ENCODE measurements at places on chromosomes 13 and 19.

- no peak for DNase-seq
These were observed 1.9 kb downstream of the NAPA start for GRCh38 chr19:47512948-47513319.

GRCh38 chr13:25468325-25469168 lies 96.8 kb downstream of the ATP8A2 start:
- DNase-seq: no peak

GRCh38 chr13:104414771-104415170 lies 1348.6 kb upstream of the SLC10A2 start:
- no peak for DNase-seq

- DNase-seq: no peak
These were observed 4.4 kb upstream of the C3 start for GRCh38 chr19:6724631-6725492.

DNA sequence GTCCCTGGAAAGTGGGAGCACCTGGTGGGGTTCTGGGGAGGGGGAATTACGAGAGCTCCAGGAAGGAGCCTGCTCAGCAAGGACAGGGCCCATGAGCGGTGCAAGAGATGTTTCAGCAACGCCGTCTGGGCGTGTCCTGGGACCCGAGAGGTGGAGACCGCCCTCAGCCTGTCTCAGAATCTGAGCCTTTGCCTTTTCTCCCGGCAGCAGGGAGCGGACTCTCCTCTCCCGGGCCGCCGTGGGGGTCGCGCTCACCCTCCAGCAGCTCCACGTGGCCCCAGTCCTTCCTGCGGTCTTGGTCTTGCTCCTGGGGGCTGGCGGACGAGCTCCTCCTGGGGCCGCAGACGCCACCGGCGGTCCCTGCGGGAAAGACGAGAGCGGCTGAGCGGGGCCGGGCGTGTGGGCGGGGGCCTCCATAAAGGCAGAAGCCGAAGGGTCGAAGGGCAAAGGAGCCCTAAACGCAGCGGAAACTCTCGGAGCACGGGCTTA lies 714 bp downstream of the POLRMT start:
- peak; percentile 56 for DNase-seq

- DNase-seq: peak; percentile 67
These were observed 53.8 kb upstream of the RCBTB2 start for GRCh38 chr13:48586591-48587103.

- DNase-seq: peak; percentile 53
These were observed 7.7 kb downstream of the REXO1 start for GRCh38 chr19:1840541-1841115.

GRCh38 chr19:24032651-24033050 lies 54.3 kb upstream of the ZNF254 start:
- DNase-seq: no peak

DNA sequence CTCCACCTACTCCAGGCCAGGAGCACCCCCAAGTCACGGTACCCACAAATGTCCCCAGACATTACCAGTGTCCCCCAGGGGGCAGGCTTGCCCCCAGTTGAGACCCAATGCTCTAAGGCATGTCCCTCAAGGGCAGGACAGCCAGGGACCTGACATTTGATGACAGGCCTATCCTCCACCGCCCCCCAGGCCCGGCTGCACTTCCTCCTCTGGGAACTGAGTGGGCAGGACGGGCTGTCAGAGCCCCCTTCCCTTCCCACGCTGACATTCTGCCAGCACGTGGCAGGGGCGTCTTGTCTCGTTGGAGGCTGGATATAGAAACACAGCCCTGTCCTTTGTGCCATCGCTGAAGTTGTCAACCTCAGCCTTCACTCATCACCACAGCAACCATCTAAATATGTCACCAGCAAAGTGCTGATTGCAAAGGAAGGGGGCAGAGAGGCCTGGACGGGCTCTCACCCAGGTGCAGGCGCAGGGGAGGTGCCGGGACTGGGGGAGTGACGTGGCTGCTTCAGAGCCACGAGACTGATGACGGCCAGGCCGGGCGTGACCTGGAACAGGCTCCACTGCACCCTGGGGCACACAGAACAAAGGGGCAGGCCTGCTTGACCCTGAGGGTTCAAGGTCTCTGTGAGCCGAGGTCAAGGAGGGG lies 38.4 kb downstream of the GNG7 start:
- no peak for DNase-seq

DNA sequence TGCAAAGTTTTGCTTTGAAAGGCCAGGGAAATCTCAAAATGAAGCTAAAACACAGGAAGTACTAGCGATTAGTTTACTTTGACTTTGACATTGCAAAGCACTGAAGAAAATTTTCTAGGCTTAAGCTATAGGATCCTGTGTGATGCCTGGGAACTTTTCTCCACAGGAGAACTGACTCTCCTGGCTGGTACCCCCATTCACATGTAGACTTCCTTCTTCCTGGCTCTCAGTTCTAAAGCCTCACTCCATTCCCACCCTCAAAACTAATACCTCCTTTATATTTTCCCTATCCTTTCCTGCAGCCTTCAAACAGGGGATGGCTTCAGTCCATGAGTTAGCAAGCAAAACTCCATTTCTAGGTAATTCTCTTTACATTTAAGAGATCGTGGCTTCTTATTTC lies 189.5 kb downstream of the SLITRK1 start:
- no peak for DNase-seq

- peak; percentile 33 for DNase-seq
These were observed 4.6 kb upstream of the PRKCG start for GRCh38 chr19:53877361-53877766.

- DNase-seq: peak; percentile 28
These were observed 13.5 kb downstream of the ZSCAN5A start for GRCh38 chr19:56301155-56301554.

DNA sequence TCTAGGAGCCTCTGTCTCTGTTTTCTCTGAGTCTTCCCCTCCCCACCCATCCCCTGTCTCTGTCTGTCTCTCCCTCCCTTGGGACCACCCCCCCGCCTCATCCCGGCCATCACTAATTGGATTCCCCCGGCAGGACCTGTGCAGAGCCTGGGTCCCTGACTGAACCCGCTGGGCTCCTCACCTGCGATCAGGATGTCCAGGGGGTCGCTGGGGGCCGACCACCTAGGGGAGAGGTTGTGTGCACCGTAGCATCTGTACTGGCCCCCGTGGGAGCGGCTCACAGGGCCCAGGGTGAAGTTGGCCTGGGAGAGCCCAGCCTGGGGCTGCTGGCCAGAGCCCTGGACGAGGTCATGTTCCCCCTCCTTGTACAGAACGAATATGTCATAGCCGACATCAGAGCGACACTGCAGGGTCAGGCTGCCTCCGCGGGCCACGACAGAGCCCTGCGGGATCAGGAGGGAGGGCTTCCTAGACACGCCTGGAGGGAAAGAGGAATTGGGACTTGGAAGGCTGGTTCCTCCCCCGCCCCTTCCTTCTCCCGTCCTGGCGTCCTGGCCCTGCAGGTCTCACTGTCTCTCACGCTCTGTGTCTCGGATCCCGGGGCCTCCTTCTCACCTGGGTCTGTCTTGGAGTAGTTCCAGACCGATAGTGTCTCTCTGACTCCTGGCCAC lies 1.8 kb downstream of the LILRB5 start:
- no peak for DNase-seq

DNA sequence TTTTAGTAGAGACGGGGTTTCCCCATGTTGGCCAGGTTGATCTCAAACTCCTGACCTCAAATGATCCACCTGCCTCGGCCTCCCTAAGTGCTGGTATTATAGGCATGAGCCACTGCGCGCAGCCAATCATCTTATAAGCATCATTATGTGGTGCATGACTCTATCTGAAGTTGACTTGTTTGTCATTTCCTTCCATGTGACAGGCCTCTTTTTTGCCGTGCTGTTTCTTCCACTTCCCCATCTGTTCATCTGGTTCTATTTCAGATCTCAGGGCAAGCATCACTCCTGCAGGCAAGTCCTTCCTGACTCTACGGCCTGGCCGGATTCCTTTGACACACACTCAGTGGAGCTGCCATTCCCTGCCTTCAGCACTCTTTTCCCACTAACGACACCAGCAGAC lies 15.2 kb downstream of the COL5A3 start:
- no peak for DNase-seq

DNA sequence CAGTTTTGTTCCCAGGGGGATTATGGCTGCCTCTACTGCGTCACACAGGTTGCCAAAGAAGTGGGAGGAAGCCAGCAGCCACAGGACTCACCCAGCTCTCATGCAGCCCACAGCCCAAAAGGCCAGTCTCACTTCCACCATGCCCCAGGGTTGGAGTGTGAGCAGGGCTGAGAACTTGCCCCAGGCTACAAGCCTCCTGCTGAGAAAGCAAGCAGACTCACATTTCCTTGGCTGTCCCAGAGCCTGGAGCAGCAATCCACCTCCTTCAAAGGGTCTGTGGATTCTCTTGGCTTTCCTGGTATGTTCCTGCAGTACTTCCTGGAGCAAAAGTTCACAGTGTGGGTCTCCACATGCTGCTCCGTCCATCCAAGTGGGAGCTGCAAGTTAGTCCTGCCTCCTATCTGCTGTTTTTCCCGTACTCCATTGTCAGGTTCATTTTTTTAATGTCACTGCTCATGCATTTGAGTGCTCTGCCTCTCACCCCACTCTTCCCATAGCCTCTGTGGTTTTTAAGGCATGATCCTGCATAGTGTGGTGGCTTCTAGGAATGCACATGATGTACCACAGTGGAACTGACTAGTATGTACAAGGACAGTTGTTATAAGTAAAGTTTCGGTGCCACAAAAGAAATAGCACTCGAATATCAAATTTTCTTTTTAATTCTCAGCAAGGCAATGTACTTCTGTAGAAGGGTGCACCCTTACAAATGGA lies 56.2 kb upstream of the ARHGEF7 start:
- no peak for DNase-seq

DNA sequence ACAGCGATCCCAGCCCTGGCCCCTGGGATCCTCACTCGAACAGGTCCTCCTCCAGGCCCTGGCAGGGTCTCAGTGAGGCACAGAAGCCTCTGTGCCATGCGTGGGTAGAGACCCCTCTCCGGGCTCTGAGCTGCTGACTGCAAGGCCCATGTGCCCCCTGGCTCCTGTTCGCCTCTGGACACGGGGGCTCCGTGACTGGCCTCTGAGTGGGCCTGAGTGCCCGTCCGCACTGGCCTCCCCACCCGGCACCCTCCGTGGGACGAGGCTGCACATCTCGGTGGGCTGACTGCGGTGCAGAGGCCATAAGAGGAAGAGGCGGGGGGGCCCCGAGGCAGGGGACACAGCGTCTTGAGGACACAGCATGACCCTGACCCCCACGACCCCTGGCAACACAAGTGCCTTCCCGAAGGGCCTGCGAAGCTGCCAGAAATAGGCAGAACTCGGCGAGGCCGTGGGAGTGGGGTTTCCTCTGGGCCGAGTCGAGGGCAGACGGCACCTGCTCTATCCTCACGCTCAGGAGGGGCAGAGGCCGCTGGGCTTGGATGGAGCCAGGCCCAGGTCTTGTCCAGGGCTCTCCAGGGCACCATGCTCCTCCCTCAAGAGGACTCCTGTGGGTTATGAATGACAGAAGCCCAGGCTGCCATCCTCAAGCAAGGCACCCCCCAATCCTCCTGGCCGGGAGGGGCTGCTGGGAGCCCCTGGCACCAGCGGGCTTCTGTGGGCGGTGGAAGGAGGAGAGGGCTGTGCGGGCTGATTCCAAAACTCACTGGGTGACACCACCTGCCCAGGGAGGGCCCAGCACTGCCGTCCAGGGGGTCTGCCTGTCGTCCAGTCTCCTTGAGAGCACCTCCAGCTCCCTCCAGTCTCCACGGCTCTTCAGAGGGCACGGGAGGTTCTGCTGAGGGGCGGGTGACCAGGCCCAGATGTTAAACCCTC lies 52.6 kb downstream of the RASA3 start:
- no peak for DNase-seq

GRCh38 chr13:42638886-42639285 lies 64.9 kb downstream of the TNFSF11 start:
- DNase-seq: no peak

- DNase-seq: peak; percentile 62
These were observed 362.2 kb upstream of the PCDH20 start for GRCh38 chr13:61777899-61778298.

GRCh38 chr13:112719016-112719415 lies 29.2 kb downstream of the ATP11A start:
- no peak for DNase-seq

- no peak for DNase-seq
These were observed 96.5 kb downstream of the DCT start for GRCh38 chr13:94382960-94383359.

DNA sequence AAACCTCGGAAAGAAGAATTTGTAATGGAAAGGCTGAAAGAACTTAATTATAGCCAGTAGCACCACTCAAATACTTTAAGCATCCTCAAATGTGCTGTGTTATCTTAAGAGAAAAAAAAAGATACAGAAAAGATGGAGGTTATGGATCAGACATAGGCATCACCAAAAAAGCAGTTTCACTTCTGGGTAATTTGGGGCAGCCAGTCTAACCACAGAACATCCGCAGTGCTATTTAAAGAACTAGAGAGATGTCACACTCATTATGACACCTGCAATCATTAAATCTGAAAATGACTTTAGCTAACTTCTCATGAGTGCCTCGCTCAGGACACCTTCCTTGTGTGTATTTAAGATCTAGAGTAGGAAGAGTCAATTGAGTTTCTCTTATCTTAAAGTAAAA lies 211.8 kb downstream of the RBM26 start:
- DNase-seq: no peak

DNA sequence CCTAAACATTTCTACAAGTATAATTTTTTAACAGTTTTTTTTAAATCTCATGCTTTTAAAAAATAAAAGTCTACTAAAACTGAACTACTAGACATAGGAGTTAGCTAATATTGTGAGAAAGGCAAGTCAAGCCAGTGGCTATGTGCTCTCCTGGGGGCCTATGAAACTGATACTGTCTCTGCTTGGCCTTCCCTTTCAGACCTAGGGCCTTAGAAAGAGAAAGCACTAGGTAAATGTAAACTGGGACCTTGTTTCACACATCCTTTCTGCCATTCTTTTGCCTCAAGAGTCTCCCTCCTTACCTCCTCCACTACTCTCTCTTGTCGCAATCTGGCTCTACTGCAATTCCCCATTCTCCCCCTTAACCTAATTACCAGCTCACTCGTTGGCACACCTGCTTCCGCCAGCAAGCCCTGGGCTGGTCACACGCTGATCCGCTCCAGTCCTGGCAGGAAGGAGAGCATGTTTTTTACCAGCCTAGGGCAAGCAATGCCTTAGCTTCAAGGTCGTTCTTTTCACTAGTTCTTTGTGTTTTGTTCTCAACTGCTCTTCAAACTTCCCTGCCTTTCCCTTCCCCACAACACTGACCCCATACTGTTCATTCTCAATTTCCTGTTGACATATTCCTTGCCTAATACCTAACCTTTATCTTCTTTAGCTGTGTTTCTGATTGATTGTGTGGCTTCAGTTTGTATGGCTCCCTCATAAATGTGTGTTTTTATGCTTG lies 23.1 kb downstream of the TBC1D4 start:
- DNase-seq: no peak

DNA sequence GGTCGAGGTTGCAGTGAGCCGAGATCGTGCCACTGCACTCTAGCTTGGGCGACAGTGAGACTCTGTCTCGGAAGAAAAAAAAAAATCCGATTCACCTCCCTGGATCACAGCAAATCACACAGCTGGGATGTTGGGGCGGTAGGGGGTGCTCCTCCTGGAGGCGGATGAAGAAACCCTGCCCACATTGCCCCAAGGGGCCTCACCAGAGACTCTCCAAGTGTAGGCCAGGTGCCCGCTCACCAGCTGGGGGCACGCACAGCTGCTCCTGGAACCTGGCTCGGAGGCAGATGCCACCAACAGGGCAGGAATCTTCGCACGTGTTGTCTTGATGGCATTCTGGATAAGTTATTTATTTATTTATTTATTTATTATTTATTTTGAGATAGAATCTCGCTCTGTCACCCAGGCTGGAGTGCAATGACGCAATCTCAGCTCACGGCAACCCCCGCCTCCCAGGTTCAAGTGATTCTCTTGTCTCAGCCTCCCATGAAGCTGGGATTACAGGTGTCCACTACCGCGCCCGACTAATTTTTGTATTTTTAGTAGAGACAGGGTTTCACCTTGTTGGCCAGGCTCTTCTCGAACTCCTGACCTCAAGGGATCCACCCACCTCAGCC lies 3.1 kb downstream of the UQCR11 start:
- DNase-seq: no peak

- DNase-seq: peak; percentile 16
These were observed 6.0 kb downstream of the ERVV-1 start for GRCh38 chr19:53019684-53020083.
